ENCODE measurements at places on chromosomes 12 and 14.

GRCh38 chr12:42695490-42695995 lies 106.0 kb upstream of the PRICKLE1 start:
- no peak for DNase-seq

DNA sequence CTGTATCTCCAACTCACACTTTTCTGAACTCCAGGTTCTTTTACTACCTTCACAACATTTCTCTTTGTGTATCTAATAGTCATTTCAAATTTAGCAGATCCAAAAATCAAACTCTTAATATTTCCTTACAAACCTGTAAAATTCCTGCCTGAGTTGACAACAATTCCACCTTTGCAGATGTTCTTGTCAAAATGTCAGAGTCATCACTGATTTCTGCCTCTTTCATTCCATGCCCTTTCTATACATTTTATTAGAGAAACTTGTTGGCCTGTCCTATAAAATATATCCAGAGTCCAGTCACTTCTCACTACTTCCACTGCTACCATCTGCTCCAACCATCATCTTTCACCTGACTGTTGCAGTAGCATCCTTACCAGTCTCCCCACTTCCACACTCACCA lies 119.7 kb downstream of the CAPZA3 start:
- no peak for DNase-seq

DNA sequence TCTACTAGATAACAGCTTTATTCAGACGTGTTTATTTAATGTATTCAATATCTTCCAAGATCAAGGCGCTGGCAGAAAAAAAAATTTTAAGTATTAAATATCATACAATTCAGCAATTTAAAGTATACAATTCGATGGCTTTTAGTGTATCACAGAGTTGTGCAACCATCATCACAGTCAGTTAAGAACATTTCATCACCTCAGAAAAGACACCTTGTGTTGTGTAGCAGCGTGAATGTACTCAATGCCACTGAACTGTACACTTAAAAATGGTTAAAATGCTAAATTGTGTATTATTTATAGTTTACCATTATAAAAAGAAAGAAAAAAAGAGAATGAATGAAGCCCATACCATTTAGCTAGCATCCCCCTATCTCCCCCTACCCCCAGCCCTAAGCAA lies 96.4 kb downstream of the RIN3 start:
- DNase-seq: no peak

DNA sequence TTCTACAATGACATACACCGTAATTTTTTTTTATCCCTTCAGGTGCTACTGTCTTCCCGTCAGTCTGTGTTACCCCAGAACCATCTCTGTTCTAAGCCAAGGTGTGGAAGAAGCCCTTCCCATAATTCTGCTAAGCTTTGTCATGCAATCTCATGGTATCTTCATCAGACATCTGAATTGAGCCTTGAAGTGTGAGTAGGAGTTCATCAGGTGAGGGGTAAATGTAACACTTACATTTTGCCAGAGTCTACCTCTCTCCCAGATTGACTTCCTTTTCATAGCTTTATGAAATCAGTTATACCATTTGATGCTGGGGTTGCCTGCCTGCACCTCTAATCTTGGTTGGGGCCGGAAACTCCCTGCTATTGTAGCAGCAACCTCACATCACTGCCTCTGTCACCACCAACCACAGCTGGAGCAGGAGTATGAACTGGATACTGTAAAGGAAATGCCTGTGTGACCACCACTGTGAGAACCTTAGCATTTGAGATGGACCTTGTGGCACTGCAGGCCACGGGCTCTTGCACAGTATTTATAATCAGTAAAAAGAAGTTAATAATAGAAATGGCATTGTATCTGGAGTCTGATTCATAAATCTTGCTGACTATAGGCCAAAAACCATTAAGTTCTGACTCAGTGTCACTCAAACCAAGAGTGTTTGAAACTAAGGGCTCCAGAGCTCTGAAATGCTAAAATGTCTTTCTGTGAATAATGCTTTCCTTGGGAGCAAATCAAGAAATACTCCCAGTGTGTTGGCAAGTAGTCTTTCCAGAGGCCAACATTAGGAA lies 58.7 kb upstream of the STK38L start:
- DNase-seq: no peak

DNA sequence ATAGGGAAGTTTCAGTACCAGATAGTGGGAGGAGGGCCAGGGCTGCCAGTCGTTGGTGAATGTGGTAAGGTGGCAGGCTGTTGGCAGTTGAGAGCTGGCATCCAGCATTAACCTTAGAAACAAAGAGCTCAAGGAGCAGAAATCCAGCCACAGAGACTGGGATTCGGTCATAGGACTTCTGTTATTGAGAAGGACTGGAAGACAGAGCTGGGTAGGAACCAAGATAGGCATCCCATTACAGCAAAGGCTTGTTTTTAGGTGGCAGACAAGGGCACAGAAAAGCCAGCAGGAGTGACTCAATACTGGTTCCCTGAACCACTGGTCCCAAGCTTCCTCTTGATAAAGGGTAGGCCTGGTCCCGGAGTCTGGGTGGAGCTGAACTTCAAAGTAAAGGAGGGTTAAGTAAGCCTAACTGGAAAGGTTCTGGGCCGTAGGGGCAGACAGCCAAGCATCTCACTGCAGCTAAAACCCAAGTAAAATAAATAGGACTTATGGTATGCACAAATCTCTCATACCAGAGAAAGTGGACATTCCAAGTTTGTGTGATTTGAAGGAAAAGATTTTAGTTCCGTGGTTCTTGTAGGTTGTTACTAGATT lies 147.9 kb downstream of the ETV6 start:
- no peak for DNase-seq

GRCh38 chr14:91229005-91229382 lies 15.5 kb downstream of the GPR68 start:
- DNase-seq: no peak
